ENCODE measurements at places on chromosomes 7 and 10. TPM values are rescaled to one million over a fixed set of nuclear protein-coding genes. Genes with fewer than 3 reads are reported as not detected.

TMEM139 gene
- under 0.01 TPM for total RNA-seq

ANKRD1 gene
- 1.00 TPM for total RNA-seq

VWDE gene
- total RNA-seq, result 0.33 TPM

AFAP1L2 gene
- 0.22 TPM for total RNA-seq

ANKRD30A gene
- not detected for total RNA-seq

UTF1 gene
- total RNA-seq, result not detected

MAP3K8 gene
- total RNA-seq, result 4.5 TPM

Measured in uterine smooth muscle cell (primary cell).